Endothelial cell of umbilical vein (primary cell): ENCODE measurements at places on chromosomes 1 and 21. TPM values are rescaled to one million over a fixed set of nuclear protein-coding genes. Genes with fewer than 3 reads are reported as not detected.

- no peak for DNase-seq
These were observed 142.0 kb upstream of the ATP1B1 start for GRCh38 chr1:168964478-168964877.

GRCh38 chr1:116321766-116322175 lies 51.3 kb upstream of the ATP1A1 start:
- no peak for DNase-seq

ASTN1 gene
- 0.04 TPM in 1 of 2 replicates, not detected in the other for polyA plus RNA-seq

RGS1 gene
- not detected in 2 replicates for polyA plus RNA-seq

DNA sequence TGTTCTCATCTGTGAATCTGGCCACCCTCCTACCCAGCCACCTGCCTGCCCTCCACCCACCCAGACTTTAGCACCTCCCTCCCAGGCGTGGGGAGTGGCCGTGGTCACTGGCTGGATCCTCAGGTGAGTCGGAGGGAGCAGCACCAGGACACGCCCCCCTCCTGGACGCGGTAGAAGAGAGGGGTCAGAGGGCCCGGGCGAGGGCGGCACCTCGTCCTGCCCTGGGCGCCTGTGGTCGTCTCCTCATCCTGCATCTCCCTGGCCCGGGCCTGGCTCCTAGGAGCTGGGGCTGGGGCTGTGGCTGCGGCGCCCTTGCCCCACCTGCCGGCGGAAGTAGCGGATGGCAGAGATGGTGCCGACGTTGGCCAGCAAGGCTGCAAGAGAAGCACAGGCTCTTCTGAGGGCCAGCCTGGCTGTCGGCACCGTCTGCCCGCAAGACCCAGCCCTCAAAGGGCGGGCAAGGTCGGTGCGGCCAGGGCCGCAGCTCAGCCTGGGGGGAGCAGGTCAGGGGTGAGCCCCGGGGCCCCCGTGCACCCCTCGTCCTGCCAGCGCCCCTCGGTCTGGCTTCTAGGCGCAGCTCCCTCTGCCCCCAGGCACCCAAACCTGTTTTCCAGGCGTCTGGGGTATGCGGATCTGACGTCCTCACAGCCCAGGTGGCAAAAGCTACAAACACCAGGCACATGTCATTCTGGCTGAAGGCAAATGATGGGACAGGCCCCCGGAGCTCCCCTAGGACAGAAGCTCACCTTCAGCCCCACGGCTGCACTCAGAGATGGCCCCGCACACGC lies 5.8 kb downstream of the PERM1 start:
- no peak for DNase-seq

- DNase-seq: no peak
These were observed 84.3 kb downstream of the UCK2 start for GRCh38 chr1:165911609-165912281.

- DNase-seq: no peak
These were observed 46.3 kb upstream of the VAV3 start for GRCh38 chr1:108011295-108011694.

GRCh38 chr1:93394514-93394913 lies 48.8 kb downstream of the DR1 start:
- DNase-seq: no peak

MCOLN2 gene
- not detected in 2 replicates for polyA plus RNA-seq

DNA sequence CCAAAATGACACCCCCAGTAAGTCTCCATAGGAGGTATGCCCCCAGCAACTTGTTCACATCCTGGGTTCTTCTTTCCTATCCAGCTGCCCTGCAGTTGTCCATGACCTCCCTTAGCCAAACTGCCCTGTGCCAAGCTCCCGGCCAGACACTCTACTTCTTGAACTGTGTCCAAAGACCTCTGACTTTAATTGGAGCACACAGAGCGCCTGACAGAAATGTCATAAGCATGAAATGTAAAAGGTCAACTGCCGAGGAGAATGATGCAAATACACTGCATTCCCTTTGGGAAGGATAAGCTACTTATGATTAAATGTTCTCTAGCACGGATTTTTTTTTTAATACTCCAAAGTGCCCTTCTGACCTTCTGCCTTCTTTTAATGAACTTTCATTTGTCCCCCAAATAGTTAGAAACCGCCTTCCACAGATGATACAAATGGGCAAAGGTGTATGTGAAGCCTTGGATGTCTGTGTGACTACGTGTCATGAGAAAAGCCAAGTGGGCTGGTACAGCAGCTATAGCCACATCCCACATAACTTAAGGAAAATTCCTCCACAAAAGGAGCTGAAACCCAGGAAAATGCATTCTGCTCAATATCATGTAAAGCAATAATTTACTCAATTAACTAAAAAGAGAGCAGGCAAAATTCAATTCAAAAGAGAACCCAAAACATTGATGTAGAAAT lies 26.8 kb downstream of the PALMD start:
- DNase-seq: peak; percentile 42

TEKT2 gene
- 0.61 and 0.62 TPM in 2 replicates for polyA plus RNA-seq

DNA sequence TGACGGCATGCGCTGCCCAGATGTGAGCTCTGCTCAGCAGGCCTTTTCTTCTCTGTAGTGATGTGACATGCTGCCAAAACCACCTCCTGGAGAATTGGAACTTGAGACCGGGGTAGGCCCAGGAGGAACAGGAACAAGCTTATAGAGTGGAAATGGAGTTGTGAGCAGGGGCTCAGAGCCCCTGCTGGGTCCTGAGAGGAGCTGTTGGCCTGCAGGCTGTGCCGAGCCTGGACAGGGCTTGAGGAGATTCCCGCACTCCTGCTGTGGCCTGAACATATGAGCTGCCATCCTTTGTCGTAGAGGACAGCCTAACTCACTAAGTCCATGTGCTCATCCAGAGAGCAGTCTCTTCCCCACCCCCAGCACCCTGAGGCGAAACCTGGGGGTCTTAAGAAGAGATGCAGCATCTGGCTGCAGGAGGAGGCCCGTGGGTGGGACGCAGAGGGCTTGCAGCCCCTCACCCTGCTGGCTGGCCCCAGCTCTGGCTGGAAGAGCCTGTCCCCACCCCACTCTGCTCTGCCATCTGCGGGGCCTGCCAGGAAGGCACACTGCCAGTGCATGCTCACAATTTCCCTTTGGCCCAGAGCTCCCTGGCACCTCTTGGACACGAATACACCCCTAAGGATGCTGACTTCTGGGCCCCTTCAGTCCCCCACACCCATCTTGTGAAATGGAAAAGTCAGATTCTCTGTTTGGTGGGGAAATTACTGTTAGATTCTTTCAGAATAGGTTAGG lies 42.5 kb downstream of the PTPRF start:
- DNase-seq: no peak

- DNase-seq: no peak
These were observed 7.5 kb downstream of the TMEM125 start for GRCh38 chr1:43277116-43277876.

- DNase-seq: peak; percentile 64
These were observed 18.7 kb upstream of the ST3GAL3 start for GRCh38 chr1:43688594-43689000.

CFAP74 gene
- polyA plus RNA-seq: not detected in 2 replicates

DNA sequence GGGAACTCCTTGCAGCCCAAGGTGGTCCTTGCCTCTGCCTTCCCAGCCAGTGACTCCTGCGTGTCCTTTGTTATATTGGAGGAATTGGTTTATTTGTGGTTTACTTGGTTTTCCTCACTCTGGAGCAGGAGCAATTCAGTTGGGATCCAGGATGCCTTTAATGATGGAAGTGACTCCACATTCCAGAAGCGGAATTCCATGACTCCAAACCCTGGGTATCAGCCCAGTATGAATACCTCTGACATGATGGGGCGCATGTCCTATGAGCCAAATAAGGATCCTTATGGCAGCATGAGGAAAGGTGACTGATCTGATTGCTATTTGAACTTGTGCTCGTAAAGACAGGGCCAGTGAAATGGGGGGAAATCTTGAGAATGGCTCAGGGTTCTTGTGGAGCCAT lies 15.1 kb upstream of the PIGV start:
- peak; percentile 15 for DNase-seq
